SK-N-MC (cell line): ENCODE measurements at places on chromosomes 1 and 21.

GRCh38 chr21:46567348-46567747 lies 37.5 kb downstream of the S100B start:
- no peak for DNase-seq

DNA sequence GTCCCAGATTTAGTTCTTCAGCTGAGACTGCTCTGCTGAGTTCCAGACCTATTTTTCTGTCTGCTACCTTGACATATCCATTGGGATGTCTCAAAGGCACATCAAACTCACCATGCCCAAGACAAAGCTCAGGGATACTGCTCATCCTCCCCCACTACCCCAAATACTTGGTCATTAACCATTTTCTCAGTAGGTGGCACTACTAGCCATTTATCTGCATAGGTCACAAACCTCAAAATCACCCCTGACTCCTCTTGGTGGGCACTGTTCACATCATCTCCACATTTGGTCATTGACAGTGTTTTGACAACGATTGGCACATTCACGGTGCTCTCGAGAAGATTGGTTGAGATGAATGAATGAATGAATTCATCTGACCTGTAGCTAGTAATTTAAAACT lies 32.1 kb downstream of the CACNA1S start:
- no peak for DNase-seq

- no peak for DNase-seq
Measured at GRCh38 chr1:227776331-227776771, 39.1 kb upstream of the PRSS38 start.

GRCh38 chr1:112687785-112688496 lies 13.5 kb downstream of the MOV10 start:
- no peak for DNase-seq

GRCh38 chr1:90550626-90551406 lies 166.3 kb downstream of the BARHL2 start:
- DNase-seq, result no peak

GRCh38 chr1:65020774-65021173 lies 54.4 kb upstream of the JAK1 start:
- no peak for DNase-seq

DNA sequence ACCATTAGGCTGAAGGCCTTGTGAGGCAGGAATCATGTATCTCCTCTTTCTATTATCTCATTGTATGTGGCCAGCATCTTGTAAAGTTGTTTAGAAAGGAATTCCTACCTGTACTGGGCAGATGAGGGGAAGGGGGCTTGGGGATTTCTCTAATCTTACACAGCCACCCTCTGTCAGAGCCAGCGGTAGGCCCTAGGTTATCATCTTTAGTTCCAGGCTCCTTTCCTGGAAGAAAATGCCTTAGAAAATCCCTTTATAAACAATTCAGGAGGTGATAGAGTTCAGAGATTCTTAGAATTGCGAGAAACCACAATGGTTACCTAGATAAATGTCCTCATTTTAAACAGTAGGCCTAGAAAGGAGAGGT lies 35.2 kb downstream of the DPT start:
- DNase-seq, result no peak

GRCh38 chr1:20074725-20075171 lies 4.8 kb downstream of the PLA2G5 start:
- no peak for DNase-seq

GRCh38 chr1:8426996-8427395 lies 109.1 kb downstream of the SLC45A1 start:
- no peak for DNase-seq

DNA sequence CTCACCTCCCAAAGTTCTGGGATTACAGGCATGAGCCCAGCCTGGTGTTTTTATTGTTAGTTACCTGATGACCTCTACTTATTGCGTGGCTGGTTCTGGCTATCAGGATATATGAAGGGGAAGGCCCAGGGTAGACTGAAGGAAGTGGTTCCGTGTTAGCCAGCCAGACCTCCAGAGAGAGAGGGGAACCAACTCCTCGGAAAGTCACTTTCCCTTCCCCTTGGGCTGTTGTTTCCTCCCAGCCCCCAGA lies 2.5 kb upstream of the RCSD1 start:
- no peak for DNase-seq

DNA sequence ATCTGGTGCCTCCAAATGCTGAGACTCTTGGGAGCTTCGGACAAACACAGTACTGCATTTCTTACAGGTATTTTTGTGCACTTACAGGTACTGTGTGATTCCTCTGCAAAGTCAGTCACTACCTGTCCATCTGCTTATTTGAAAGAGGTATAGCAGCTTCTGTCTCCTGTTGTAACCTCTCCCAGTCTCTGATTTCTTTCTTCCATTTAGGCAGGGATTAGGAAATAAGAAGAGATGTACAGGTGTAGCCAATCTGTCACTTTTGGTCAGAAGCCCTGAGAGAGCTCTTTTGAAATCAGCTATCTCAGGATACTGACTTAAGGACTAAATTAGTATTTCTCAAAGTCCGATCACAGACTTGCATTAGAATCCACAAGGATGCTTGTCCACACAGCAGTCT lies 54.0 kb downstream of the AKT3 start:
- no peak for DNase-seq

DNA sequence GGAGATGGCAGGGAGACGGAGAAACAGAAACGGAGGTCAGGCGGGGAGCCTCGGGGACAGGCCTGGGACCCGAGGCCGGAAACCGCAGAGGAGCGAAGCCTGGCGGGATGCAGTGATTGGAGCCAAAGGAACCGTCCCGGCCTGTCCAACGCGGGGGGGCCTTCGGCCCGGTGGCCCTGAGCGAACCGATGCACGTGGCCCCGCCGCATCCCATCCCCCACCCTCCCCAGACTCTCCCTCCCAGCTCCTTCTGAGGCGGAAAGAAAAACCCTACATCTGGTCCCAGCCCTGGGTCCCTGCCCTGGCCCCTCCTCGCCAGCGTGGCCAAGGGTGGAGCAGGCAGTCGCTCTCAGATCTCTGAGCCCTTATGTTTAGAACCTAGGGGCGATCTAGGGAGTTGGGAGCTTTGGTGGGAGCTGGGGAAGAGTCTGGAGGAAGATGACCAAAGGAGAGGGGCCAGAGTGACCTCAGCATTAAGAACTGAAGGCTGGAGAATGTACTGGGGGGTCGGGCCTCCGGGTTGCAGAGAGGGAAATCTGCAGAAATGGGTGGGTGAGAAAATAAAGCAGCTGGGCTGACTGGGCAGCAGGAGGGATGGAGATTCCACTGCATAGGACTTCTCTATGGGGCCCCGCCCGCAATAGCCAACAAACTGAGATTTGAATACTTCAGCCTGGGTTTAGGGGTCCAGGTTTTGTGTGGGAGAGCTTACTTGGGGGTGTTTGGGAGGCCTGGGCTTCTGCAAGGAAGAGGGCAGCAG lies 1.5 kb upstream of the CRABP2 start:
- DNase-seq, result no peak

- no peak for DNase-seq
Measured at GRCh38 chr1:165355977-165356811, at the start of gene LMX1A. Gene LMX1A, minus strand, starts transcription at chr1:165356715. Its CDS starts 1,156 bp downstream, at chr1:165355559.

GRCh38 chr1:59123081-59123681 lies 173.7 kb upstream of the FGGY start:
- no peak for DNase-seq

DNA sequence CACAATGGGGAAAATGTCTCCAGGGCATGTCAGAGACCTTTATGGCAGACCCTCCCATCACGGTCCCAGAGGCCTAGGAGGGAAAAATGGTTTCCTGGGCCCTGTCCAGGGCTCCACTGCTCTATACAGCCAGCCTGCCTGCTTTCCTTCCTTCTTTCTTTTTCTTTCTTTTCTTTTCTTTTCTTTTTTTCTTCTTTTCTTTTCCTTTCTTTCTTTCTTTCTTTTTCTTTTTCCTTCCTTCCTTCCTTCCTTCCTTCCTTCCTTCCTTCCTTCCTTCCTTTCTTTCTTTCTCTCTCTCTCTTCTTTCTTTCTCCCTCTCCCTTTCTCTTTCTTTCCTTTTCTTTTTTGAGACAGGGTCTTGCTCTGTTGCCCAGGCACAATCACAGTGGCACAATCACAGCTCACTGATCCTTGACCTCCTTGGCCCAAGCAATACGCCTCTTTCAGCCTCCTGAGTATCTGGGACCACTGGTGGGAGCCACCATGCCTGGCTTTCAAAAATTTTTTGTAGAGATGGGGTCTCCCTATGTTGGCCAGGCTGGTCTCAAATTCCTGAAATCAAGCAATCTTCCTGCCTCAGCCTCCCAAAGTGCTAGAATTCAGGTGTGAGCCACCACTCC lies 106.9 kb downstream of the BACH1 start:
- no peak for DNase-seq

- no peak for DNase-seq
Measured at GRCh38 chr1:2554621-2555387, 1.4 kb upstream of the TNFRSF14 start.

DNA sequence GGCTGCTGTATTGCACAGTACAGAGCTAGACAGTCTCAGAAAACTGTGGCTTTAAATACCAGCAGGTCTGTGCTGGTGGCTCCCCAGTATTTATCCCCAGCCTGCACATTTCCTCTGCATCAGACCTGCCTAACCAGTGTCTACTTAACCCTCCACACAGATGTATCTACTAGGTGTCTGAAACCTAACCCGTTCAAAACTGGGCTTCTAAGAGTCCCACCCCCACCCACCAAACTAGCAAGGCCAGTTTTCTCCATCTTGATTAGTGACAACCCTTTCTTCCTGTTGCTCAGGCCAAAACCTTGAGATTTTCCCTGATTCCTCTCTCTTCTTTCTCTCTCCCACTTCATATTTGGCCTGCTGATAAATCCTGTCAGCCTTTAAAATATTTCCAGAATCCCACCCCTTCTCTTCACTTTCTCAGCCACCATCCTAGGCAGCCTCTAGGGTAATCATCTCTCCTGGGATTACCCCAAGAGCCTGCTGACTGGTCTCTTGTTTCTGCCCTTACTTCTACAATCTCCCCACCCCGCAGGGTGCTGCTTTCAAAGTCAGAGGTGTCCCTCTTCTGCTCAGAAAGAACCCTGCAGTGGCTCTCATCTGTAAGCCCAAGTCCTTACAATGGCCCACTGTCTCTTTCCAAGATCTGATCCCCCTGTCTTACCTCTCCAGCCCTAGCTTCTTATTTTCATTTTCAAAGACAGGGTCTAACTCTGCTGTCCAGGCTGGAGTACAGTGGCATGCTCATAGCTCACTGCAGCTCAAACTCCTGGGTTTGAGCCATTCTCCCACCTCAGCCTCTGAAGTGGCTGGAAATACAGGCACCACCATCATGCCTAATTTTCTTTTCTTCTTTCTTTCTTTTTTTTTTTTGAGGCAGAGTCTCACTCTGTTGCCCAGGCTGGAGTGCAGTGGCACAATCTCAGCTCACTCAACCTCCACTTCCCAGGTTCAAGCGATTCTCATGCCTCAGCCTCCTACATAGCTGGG lies 45.2 kb downstream of the H3-3A start:
- DNase-seq, result no peak

- DNase-seq, result no peak
Measured at GRCh38 chr1:156050376-156050775, 3.2 kb downstream of the UBQLN4 start.

GRCh38 chr1:105419030-105419429 lies 1637.4 kb upstream of the PRMT6 start:
- no peak for DNase-seq

DNA sequence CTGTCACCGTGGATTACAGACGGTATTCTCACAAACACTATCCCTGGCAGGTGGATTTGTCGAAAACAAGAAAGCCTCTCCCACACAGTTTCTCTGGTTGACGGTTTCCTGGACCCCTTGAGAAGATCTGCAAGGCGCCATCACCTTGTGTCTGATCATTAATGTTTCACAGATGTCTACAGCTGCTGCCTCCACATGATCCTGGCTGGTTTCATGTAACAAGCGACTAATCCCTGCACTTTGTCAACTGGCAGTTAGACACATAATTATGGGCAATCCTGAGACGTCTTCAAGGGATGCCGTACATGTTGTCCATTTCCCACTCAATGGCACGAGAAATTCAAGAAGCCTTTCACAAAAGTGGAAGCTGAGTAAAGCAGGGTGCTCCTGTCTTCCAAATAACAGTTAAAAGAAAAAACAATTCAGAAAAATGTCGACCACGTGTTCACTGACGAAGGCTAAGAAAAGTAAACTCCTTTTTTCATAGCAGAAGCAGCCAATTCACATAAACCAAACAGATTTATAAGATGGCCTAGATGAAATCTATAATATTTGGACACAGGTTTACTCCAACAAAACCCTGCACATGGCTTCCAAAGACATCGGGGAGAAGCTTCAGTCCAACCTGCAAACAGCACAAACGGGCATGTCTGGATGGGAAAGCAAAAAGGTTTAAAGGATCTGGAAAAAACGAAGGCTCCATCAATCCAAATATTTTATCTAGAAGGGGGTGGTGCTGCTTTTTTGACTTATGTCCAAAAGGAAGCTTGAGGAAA lies 52.2 kb downstream of the CAPZB start:
- DNase-seq, result no peak

DNA sequence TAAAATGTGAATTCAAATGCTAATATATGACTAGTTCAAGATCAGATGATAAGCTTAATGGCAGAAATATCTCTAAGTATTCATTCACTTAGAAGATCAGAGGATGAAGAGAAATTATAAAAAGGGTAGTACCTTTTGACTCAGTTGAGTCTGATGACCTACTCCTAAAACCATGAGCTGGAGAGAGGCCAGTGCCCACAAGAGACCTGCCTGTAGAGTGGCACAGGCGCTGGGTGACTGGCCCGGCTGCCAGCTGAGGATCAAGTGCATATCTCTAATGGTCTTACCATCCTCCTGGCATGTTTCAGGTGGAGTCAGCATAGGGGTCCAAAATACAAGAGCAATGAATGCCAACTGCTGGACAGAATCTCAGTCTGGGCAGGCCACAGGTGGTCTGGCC lies 14.1 kb downstream of the DDAH1 start:
- DNase-seq, result no peak

GRCh38 chr1:163796394-163796821 lies 474.7 kb downstream of the NUF2 start:
- DNase-seq, result no peak

GRCh38 chr1:179380299-179380698 lies 14.5 kb downstream of the AXDND1 start:
- DNase-seq, result no peak

- DNase-seq, result peak; percentile 40
Measured at GRCh38 chr1:80218112-80218511, 1211.6 kb upstream of the ADGRL4 start.

GRCh38 chr1:205579711-205580110 lies 52.1 kb downstream of the ELK4 start:
- no peak for DNase-seq

DNA sequence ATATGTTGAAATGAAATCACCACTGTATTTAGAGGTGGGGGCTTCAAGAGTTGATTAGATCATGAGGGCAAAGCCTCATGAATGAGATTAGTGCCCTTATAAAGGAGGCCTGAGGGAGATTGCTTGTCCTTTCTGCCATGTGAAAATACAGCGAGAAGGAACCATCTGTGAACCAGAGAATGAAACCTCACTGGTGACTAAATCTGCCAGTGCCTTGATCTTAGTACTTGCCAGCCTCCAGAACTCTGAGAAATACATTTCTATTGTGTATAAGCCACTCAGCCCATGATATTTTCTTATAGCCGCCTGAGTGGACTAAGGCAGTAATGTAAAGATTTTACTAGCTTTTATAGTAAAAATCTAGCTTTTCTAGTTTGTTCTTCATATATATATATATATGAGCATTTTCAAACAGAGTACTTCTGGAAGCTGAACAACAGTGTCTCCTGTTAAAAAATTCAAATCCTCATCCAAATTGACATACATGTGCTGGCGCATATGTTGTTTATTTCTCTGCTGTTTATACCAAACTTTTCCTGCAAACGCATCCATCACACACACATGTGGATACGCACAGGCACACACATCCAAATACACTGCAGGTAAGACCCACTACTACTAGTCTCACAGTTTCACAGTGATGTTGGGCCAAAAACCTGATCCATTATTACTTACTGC lies 213.1 kb downstream of the RGS7 start:
- DNase-seq, result no peak
